ENCODE measurements at places on chromosomes 6 and 20. TPM values are rescaled to one million over a fixed set of nuclear protein-coding genes. Genes with fewer than 3 reads are reported as not detected.

GRCh38 chr6:6681075-6681849 is 92.7 kb downstream of the LY86 start:
- no peak for DNase-seq

GRCh38 chr6:9332241-9332780 is 897.0 kb upstream of the SLC35B3 start:
- DNase-seq = no peak

GRCh38 chr6:30029588-30029987 is 31.5 kb upstream of the POLR1H start:
- DNase-seq = no peak

GRCh38 chr6:15375638-15376290 is 129.9 kb downstream of the JARID2 start:
- DNase-seq = no peak

GRCh38 chr20:22525821-22526220 is 58.6 kb downstream of the FOXA2 start:
- no peak for DNase-seq

GRCh38 chr6:35731736-35732532 is 4.9 kb upstream of the ARMC12 start:
- peak; percentile 99 for DNase-seq

The UNC5CL gene
- total RNA-seq = 6.6 TPM

The NKAIN2 gene
- 0.14 TPM for total RNA-seq

The RUNX2 gene
- total RNA-seq = 3.5 TPM
